ENCODE measurements at places on chromosomes 1 and 21. TPM values are rescaled to one million over a fixed set of nuclear protein-coding genes. Genes with fewer than 3 reads are reported as not detected.

DNA sequence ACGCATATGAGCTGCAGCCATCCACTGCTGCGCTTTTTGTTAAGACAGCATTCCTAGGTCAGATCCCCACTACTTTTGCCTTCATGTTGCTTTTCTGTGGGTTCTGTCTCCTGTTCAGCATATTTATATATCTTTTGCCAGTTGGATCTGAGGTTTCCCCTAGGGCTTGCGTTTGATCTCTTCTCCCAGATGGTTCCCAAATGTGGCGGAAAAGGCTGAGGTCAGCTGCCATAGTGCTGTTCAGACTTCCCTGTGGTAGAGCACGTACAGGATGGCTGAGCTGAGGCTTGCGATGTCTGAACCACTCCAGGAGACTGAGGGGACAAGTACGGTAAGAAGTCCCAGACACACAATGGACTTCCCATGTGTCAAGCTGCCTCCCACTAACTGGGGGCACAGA is 39.8 kb downstream of the COL6A1 start:
- peak; percentile 65 for DNase-seq

- no peak for DNase-seq
Measured at GRCh38 chr1:245179706-245180105, 24.9 kb downstream of the KIF26B start.

RIMKLA gene
- 0.10 TPM for total RNA-seq

PGLYRP3 gene
- total RNA-seq = 4.4 TPM

- no peak for DNase-seq
Measured at GRCh38 chr21:32962268-32962667, 63.5 kb upstream of the OLIG2 start.

GRCh38 chr1:89556726-89557444 is 32.3 kb downstream of the LRRC8B start:
- DNase-seq = no peak

- DNase-seq = no peak
Measured at GRCh38 chr1:155979597-155980343, 1.4 kb upstream of the ARHGEF2 start.

DNA sequence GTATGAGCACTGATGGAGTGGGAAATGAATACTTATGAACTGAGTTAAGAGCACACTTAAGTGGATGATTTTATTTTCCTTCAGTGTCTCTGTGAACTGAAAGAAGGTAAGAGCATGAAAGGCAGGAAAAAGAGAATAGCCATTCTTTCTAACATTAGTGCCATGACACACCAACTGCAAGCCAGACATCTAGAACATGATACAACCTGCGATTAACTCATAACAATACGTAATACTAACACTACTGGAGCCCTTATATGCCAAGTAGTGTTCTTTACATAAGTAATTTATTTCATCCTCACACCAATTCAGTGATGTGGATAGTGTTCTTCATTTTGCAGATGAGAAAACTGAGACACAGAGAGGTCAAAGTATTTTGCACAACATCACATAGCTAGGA is 56.7 kb downstream of the PRRX1 start:
- no peak for DNase-seq

DNA sequence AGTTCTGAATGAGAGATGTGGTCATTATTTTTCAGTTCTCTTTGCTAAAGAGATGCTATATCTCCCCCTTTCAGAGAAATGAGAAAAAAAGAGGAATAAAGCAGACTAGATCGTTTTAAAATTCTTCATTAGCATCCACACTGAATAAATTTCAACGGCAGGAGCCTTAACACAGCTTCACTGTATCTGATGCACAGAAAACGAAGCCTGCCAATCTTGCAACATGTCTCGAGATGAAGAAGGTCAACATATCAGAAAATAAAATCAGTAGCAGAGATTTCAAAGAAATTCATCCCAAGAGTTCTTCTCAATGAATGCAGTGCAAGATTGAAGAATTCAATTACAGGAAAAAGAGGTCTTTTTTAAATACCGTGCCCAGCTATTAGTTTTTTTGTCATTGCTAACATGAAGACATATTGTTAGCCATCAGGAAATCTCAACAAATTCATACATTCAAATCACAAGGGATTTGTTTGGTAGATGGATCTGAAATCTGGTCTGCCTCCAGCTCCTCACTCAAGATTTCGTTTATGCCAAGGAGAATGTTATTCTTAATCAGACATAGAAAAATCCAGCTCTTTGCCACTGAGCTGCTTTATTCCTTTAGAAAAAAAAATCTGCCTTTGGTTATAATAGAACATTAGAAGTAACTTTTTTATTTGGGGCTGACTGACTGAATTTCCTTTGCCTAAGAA is 76.4 kb upstream of the DAB1 start:
- no peak for DNase-seq

TMIGD3 gene
- total RNA-seq = 0.30 TPM

DNA sequence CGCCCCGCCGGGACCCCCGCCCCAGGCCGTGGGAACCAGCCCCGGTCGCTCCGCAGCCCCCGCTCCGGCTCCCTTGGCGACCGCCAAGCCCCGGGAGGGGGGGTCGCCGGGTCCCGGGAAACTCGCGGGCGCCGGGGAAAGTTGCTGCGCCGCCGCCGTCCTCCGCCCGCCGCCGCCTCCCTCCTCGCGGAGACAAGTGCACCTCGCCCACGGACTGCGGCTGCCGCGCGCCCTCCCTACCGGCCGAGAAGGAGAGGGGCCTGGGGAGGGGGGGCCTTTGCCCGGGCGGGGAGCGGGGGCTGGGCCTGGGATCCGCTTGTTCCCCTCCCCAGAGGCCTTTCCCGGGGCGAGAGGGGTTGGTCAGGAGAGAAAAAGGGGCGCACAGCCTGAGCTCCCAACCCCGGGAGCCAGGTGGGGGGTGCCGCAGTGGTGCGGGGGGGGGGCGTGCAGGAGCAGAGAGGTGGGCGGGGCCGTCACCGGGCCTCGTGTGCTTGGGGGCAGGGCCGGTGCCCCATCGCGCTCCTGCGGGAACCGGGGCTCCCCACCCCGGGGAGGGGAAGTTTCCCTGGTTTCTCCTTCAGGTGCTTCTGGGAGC is 592 bp downstream of the AGRN start:
- no peak for DNase-seq

GRCh38 chr1:54645806-54646676 is 4.5 kb downstream of the MROH7 start:
- DNase-seq = no peak

AKR7A2 gene
- 35.9 TPM for total RNA-seq

DNA sequence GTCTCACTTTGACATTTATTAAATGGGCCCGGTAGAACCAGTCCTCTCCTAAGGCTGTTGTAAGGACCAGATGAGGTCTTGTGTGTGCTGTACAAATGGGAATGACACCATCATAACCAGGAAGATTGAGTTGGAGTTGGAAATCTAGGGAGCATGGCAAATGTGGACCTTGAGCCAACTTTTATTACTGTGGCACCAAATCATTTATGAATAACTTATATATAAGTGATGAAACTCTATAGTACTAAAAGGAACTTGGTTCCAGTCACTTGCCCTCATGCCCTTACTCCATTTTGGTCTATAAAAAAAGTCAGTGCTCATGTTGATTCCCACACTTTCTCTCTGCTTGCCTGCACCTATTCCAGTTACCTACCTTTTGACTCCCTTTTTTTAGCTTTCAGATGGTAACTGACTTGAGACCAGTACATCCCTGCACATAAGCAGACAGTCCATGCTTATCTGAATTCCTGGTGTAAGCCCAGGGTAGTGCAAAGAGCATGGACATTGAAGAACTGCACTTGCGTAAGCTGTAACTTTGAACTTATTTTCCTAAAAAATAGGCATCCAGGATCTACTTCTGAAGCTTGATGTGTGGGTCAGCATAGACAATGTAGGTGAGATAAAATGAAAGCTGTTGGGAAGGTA is 210.6 kb downstream of the PBX1 start:
- no peak for DNase-seq

PDZK1IP1 gene
- 5.2 TPM for total RNA-seq

DNA sequence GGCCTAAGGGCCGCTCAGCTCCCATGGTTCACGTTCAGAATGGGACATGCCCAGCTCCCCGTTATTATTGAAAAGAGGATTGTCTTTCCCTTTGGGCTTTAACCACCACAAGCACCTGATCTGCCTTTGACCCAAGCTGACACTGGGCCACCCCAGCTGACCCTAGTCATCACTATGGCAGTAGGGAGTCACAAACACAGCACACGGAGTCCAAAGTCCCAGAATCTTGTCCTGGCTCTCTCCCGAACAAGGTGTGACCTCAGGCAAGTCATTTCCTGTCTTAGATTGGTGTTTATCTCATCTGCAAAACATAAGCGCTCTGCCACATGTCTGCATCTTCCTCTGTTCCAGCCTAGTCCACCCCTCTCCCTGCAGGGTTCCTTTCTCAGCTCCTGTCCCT is 31.5 kb downstream of the IGFN1 start:
- no peak for DNase-seq

DNA sequence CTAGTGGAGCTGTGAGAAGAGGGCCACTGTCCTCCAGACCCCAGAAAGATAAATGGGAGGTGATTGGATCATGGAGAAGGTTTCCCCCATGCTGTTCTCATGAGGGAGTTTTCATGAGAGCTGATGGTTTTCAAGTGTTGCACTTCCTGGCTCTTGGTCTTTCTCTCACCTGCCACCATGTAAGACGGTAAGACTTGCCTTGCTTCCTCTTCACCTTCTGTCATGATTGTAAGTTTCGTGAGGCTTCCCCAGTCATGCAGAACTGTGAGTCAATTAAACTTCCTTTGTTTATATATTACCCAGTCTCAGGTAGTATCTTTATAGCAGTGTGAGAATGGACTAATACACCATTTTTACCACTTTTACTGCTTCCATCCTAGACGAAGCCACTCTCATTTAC is 27.6 kb downstream of the GPR88 start:
- no peak for DNase-seq

DNA sequence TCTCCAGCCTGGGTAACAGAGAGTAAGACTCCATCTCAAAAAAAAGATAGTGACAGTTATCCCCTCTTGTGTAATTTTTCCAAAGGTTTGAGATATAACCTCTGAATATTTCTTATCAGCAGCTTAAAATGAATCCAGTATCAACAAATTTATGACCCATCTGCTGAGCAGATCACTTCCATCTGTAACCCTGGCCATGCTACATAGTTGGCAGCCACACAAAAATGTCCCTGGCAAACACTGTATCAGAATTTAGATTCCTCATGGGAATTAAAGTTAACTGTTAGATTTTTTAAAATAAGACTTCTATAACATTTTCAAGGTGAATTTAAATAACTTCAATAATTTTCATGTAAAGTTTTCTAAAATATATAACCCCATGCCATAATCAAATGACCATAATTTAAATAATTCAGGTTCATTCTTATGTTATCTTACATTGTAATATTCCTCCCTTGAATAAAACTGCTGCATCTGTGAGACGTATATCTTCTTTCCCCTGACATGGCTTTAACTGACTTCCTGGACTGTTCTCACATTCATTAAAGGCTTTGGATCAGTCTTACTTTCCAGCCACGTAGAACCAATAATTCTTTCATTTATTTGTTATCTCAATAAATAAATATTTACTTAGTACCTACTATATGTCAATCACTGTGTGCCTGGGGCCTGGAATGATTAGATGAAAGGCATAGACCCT is 5.3 kb upstream of the PRPF38B start:
- peak; percentile 64 for DNase-seq

SPAG17 gene
- 3.3 TPM for total RNA-seq

SPRR2E gene
- total RNA-seq = 16.7 TPM

- peak; percentile 83 for DNase-seq
Measured at GRCh38 chr1:43763497-43763973, 56.2 kb downstream of the ST3GAL3 start.

GRCh38 chr1:247343801-247344200 is 12.1 kb upstream of the ZNF496 start:
- DNase-seq = no peak

HES5 gene
- 1.5 TPM for total RNA-seq

DNA sequence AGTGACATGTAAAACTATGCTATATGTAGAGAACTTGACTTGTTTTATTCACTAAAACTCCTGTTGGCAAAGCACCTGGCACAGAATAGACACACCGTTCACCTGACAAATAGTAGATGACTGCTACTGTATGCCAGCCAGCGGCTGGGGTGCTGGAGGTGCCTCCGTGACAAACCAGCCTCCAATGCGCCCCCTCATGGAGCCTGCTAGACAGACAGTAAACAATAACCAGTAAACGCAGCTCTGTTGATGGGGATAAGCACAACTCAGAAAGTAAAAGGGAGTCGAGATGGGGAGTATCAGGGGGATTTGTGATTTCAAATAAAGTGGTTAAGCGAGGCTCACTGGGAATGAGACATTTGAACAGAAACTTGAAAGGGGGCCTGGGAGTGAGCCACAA is 107.2 kb downstream of the PRDM2 start:
- no peak for DNase-seq

DNA sequence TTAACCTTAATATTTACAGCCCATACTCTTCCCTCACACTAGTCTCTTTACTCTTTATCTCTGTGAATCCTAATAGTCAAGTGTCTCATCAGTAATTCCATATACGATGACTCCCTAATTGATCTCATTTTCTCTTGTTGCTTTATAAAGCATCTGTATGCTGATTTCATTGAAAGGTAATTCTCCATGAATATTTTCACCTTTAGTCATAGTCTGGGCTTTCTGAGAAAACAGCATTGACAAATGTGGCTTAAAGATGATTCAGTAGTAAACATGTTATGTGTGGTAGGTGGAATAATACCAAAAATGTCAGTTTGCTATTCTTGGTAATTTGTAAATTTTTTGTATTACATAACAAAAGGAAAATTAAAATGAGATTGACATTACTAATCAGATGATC is 1176.5 kb downstream of the NCAM2 start:
- DNase-seq = no peak

RNU1-2 gene
- total RNA-seq = 34,682 TPM

- no peak for DNase-seq
Measured at GRCh38 chr1:209652873-209653401, 712 bp upstream of the LAMB3 start.

DNA sequence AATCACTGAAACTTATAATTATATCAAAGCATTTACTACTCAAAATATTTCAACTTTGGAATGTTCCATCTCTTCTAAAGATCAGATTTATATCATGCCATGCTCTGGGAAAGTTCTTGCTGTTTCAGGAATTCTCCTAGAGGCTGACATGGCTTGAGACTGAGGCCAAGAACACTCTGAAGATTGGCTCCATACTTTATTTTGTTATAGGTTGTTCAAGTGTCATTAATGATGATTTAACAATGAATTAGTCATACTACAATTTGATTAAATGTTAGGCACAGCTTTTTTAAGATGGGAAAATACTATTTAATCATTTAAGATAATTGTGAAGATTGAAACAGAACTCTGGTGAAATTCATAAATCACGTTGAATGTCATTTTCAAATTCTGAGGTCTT is 255.4 kb downstream of the GREM2 start:
- no peak for DNase-seq

MATN1 gene
- 1.4 TPM for total RNA-seq

GRCh38 chr1:19029191-19030085 is 73.0 kb upstream of the IFFO2 start:
- no peak for DNase-seq

- DNase-seq = no peak
Measured at GRCh38 chr21:26777166-26777565, 68.0 kb downstream of the ADAMTS1 start.

GRCh38 chr1:221840511-221841243 is 98.8 kb upstream of the DUSP10 start:
- no peak for DNase-seq

- DNase-seq = no peak
Measured at GRCh38 chr1:204599098-204599497, 82.9 kb downstream of the MDM4 start.

- no peak for DNase-seq
Measured at GRCh38 chr1:208559597-208560329, 315.6 kb upstream of the PLXNA2 start.

MXRA8 gene
- 59.7 TPM for total RNA-seq
